ENCODE measurements at places on chromosomes 6 and 20.

- DNase-seq = no peak
Measured at GRCh38 chr20:22204801-22205200, 379.6 kb downstream of the FOXA2 start.

DNA sequence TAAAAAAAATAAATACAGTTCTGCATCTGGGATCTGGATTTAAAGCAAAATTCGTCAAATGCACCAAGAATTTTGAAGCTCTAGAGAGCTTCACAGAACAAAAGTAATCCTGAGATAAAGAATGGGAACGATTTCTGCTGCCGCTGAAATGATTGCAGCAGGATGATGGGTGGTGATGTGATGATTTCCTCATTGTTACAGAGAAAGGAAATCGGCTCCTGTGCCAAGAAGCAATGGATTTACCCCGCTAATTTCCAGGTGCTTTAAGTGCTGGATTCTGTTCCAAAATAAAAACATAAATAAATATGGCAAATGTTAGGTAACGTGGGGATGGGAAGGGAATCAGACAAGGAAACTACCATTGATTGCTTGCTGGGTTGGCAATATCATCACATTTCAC, 1067.9 kb upstream of the MAP3K7 start:
- DNase-seq = no peak

DNA sequence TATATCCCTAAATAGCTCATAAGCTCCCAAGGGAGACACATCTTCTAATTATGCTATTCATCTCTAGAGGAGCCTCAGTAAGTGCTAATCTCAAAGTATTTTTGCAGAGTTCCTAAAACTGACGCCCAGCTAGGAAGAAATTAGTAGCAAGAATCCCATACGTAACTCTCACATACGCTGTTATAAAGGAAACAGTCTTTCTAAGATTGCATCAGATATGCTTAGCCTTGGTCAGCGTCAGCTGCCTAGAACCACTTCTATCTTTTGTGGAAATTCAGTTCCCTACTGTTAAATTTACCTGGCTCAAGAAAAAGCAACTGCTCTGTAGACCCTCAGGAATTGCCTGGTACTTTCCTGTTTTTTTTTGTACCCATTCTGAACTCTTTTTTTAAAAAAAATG, 13.6 kb downstream of the RIPOR2 start:
- DNase-seq = no peak

- no peak for DNase-seq
Measured at GRCh38 chr6:98833307-98834059, 891 bp upstream of the POU3F2 start.

DNA sequence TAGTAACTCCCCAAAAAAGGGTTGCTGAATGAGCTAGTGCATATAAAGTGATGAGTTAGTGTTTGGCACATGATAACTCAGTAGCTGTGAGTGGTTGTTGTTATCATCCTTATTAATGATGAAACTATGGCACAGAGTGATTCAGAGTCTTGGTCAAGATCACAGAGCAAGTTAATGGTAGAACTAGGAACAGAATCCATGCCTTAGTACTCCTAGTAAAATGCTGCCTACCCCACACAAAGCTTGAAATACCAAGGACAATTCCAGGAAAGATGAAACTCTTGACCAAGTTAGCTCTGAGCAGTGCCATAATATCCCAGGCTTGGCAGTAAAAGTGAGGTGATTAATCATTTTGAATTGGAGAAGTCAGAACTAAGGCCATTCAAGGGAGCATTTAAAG, 109.1 kb upstream of the ENPP5 start:
- DNase-seq = no peak

DNA sequence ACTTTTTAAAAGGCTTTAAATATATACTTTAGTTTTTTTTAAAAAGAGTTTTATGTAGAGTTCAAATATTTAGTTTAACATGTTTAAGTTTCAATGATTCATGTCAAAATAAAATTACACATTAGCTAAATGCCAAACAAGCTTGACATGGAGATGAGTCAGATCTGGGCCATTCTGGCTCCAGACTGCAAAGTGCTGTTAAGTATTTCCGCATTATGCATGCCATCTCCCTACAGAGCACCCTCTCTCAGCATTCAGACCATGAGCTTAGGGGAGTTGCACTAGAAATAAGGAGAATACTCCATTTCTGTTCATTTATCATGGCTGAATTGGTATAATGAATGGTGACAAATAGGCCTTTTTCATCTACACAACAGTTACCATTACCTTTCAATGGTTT, 21.5 kb upstream of the HS3ST5 start:
- no peak for DNase-seq

DNA sequence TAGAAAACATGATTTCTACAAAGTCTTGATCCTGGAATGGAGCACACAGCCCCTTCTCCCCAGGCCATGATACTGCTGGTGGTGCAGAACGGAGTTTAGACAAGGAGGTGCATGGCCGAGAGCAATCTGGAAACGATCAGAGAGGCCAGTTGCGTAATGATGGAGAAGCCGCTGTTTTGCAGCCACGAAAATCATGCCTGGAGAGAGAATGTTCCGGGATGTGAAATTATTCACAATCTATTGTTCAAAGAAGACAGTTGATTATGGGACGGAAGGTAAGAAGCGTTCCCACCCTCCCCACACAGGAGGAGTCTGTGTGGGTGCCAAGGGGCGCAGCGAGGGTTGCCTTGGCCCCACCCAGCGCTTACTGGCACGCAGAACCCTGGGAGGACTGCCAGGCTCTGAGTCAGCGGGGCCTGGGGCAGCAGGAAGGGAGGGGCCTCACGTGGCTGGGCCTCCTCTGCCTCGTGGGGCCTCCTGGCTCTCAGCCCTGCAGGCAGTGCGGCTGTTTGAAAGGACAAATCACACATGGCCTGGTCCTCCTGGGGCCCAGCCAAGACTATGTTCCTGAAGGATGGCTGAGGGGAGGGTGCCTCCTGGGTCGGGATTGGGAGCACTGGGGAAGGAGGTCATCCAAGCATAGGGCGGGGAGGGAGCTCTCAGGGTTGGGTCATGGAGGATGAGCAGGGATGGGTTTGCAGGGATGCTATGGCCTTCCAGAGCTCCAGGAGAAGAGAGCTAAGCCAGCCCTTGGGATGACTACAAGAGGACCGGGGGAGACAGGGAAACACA, 8.7 kb upstream of the AP5S1 start:
- peak; percentile 85 for DNase-seq

DNA sequence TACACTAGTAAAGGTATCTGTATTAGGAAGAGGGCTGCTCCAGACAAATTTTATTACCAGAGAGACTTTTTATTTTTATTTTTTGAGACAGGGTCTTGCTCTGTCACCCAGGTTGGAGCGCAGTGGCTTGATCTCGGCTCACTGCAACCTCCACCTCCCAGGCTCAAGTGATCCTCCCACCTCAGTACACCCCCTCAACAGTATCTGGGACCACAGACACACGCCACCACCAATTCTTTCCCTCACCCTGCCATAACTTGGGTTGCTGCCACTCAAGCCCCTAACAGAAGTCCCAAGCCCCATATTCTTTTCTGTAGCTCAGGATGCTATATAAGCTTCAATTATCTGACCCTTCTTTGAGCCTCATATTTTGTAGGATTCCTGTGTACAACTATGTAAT, 6.9 kb downstream of the BCL2L1 start:
- no peak for DNase-seq

GRCh38 chr6:53119772-53120409, 28.8 kb downstream of the GCM1 start:
- DNase-seq = no peak

GRCh38 chr6:167552961-167553735, 228.3 kb downstream of the TTLL2 start:
- no peak for DNase-seq

DNA sequence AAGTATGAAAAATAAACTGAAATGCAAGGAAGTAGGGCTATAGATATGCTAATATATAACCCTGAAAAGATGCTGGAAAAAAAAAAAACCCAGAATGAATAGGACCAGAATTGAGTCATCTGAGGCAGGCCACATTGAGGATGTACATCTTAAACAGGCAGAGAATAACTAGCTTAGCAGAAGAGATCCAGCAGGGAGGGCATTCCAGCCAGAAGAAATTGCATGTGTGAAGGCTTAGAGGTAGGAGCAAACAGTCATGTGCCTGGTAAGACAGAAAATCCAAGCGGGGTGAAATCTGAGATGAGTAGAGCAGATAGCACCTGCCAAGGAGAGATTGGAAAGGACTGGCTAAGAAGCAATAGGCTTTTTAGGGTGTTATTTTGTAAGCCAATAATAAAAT, 2.6 kb downstream of the COL19A1 start:
- no peak for DNase-seq

DNA sequence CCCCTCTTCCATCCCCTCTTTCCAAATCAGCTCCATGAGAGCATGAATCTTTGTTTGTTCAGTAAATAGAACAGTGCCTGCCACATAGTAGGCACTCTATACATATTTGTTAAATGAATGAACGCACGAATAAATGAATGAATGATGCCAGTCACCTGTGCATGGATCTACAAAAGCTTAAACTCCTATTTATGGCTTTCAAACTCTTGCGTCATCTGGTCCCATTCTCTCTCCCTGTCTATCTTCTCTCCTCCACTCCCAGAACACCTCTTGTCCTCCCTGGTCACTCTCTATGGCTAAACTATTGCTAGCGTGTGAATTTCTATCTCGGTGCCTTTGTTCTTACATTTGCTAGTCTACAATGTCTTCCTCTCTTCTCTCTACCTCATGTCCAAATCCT, 24.8 kb downstream of the SCGN start:
- DNase-seq = no peak

GRCh38 chr20:14126856-14127255, 131.5 kb downstream of the MACROD2 start:
- no peak for DNase-seq

DNA sequence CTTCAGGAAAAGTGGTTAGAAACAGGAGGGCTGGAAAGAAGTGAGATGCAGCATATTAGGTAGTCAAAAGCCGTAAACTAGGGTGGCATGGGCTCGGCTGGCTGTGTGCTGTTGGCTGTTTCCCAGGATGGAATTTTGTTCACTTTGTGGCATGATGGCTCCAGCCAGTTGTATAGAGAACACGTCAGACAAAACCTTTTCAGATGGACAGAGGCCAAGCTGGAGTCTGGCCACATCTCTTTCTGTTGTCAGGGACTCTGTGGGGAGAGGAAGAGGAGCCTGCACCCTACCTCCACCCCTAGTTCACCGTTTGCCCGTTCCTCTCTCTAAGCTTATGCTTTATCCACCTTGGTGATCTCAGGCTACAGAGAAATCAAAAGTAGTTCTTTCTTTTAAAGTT, 22.0 kb downstream of the C6orf89 start:
- no peak for DNase-seq

DNA sequence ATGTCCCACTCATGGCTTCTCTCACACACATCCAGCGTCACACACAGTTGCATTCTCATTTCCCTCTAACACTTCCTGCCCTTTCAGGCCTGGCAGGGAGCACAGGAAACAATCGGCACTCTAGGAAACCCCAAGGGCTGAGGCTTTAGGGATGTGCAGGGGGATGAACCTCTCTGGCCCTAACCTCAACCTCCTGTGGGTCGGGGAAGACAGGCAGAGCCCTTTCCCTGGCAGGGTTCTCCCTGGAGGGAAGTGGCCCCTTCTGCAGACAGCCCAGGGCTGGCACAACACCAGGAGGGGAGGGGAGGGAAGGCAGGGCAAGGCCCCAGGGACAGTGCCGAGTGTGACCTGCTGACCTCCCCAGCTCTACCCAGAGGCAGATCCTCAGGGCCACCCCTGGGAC, 2.7 kb downstream of the TEAD3 start:
- DNase-seq = no peak

GRCh38 chr6:13277231-13277630, 51.1 kb downstream of the TBC1D7 start:
- no peak for DNase-seq

DNA sequence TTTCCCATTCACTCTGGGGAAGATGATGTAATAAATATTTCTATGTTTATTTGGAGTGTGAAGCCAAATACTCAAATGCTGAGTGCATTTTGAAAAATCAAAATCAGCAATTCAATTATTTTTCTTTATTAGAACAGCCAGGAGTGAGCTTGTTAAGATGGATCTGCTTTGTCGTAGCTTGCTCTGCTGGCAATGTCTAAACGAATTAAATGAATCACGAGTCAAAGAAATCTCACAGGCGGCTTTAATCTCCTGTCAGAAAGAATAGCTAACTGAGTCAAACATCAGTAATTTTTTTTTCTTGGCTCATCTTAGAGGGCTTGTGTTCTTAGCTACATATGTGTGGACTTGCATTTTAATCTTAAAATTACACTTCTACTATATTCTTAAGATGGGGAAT, 100.2 kb upstream of the HMGN3 start:
- no peak for DNase-seq

DNA sequence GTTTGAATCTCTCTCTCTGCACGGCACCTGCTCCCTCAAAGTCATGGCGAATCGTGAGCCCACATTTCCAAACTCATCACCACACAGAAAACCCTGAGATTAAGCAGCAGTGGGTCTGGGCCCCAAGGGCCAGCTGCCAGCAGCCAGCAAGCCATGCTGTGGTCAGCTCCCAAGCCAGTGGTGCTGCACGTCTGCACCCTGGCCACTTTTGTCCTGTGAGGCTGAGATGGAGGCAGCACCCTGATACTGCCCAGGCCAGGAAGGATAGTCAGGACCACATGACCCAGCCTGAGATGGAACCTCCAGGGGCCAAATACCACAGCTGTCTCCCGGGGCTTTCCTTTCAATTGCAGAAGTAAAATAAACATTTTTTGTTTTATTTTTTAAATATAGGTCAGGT, 93.9 kb downstream of the PRND start:
- DNase-seq = no peak

DNA sequence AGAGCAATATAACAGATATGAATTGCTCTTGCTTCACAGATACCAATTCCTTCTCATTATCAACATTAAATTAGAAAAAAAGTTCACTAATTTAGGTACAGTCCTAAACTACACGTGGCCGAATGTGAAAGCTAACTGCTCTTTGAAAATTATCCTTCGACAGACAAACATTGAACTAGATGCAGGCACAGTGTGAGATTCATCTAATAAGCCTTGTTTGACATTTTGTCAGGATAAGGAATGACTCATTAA, 1.1 kb downstream of the FAM184A start:
- no peak for DNase-seq

- DNase-seq = no peak
Measured at GRCh38 chr6:124694139-124694705, 268.0 kb upstream of the RNF217 start.

- DNase-seq = no peak
Measured at GRCh38 chr6:36510365-36510764, 36.9 kb downstream of the STK38 start.

All from T-helper 1 cell (primary cell).